ENCODE measurements at places on chromosomes 2 and 18.

DNA sequence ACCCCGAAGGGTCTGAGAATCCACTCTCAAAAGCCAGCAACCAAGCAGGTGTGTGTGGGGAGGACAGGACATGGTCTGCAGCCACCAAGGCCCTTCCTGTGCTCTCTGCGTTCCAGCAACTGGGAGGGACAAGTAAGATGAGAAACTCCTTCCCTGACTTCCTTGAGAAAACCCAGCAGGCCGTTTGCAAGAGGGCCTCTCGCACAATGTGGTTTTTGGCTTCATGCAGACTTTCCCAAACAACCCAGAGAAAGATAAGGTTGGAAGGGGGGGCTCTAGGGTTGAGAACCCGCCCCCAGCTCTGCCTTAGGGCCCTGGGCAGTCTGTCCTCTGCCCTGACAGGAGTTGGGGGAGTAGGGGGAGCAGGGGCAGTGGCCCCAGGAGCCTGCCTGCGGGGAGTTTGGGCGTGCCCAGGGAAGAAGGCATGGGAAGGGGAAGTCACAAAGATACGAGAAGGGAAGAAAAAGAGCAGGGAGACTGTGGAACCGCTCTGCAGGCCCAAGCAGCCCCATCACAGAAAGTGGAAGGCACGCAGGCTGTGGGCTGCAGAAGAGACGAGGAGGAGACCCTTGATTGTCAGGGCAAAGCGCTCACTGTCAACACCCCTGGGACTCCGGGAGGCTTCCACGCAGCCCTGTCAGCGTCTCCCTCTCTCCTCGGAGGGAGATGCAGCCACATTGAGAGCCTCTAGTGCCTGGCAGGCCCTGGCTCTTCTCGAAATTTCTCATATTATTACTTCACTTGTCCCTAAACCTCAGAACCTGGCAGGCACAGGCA lies 99.8 kb downstream of the SMAD7 start:
- peak; percentile 51 for DNase-seq

- peak; percentile 3 for DNase-seq
Measured at GRCh38 chr2:236365258-236366048, 101.2 kb upstream of the ASB18 start.

DNA sequence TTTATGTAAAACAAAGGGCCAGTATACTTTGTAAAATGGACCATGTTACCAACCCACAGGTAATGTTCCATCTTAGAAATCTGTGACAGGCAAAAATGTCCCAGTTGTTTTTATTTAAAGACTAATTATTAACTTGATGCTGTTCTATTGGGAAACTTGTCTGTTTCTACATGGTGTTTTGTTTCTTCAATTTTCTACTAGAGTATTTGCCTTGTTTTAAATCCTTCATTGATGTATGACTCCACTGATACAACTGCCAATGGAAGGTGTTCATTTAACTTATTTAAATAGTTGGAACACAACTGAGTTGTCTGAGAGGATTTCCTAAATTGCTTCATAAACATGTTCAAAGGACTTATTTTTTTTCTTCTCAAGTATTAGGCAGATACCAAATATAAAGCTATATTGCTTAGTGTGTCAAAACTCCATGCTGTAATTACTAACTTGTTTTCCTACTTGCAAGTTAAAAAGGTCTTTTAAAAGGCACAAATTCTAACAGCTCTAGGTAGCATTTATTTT lies 152.0 kb upstream of the XPO1 start:
- no peak for DNase-seq

DNA sequence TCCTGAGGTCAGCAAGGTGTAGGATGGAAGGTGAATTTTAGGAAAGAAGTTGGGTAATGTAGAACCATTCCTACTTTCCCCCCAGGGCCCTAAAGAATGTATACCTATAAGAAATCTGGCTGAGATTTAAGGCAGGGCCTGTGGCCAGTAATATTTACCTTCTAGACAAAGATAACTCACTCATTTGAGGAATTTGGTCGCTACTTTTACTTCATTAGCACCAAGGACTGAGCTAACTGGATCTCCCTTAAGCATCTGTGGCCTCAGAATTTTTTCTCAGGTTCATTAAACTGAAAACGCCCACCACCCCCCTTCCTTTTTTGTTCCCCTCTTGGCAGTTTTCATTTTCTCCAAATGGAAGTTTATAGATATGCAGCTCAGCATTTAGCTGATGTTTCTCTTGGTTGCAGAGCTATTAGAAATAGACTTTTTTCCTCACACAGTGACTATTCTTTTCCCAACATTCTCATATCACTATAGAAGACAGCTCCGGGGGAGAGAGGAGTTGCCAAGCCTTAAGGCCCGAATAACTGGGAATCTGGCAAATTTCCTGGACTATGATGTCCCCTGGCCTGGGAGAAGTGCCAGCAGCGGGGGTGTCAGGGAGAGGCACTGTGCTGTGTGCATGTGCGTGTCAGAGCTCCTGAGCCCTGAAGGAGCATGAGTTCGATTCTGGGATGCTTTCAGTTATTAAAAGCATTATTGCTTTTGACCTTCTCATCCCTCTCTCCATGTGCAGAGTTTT lies 310.9 kb downstream of the PRKCE start:
- DNase-seq: peak; percentile 92

DNA sequence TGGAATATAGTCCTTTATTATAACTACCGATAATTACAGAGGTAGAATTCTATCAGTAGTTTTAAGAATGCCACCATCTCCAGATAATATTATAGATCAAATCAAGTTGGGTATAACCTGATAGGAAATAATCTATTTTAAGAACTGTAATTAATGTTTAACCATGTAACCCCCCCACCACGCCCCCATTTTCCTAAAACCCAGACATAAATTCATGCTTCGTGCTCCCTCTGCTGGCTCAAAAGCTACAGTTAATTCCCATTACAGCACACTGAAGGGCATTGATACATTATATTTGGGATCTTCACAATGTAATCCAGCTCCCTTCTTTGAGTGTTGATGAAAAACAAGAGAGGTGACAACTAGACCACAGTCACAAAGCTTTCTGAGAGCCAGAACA lies 228.0 kb upstream of the SMAD7 start:
- peak; percentile 55 for DNase-seq

- DNase-seq: no peak
Measured at GRCh38 chr2:206535260-206535986, 92.1 kb downstream of the ADAM23 start.

Measured in testis (tissue), 5 donors.